ENCODE measurements at places on chromosomes 3 and 15. TPM values are rescaled to one million over a fixed set of nuclear protein-coding genes. Genes with fewer than 3 reads are reported as not detected.

The GP9 gene
- not detected for total RNA-seq

The SLC28A1 gene
- total RNA-seq: not detected

The ROPN1 gene
- total RNA-seq: not detected

The DPPA2 gene
- not detected for total RNA-seq

The XCR1 gene
- total RNA-seq: not detected

The C3orf85 gene
- total RNA-seq: not detected

GRCh38 chr3:117545484-117545883, 835.9 kb downstream of the TUSC7 start:
- no peaks in the 10 kb centered on the region for H3K36me3 ChIP-seq
- no peak overlapping the region for H3K4me3 ChIP-seq
- no peak overlapping the region for H3K27ac ChIP-seq
- H3K27me3 ChIP-seq: no peaks in the 10 kb centered on the region
- DNase-seq: no peak

DNA sequence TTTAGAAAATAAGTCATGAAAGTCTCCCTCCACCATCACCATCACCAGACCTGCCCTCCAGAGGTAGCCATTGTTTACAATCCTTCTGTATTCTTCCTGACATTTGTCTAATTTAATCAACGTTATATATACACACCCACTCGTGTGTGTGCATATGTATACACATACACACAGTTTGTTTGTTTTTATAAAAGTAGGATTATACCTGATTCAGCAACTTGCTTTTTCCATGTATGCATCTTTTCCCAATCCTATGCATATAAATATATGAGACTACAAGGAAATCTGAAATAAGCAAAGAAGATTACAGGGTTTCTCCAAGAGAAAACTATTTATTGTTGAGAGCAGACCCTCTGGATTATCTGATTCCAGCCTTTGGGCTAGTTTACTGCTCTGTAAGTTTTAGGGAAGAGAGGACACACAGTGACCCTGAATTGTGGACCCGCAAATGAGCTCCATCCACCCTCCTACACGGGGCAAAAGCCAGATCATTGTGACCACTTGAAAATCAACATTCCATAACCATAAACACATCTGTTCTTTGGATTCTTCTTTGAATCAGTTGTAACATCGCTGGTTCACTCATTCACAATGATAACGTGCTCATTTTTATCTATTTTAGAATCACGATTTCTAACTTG, 104.3 kb downstream of the CPN2 start:
- peaks cover 11% of the 10 kb centered on the region for H3K4me1 ChIP-seq
- H3K27ac ChIP-seq: no peak overlapping the region
- H3K36me3 ChIP-seq: no peaks in the 10 kb centered on the region
- no peak overlapping the region for H3K4me3 ChIP-seq

GRCh38 chr3:187858711-187859110, 113.4 kb upstream of the BCL6 start:
- H3K4me3 ChIP-seq: no peak overlapping the region
- H3K27me3 ChIP-seq: no peaks in the 10 kb centered on the region
- H3K27ac ChIP-seq: no peak overlapping the region
- no peaks in the 10 kb centered on the region for H3K4me1 ChIP-seq

DNA sequence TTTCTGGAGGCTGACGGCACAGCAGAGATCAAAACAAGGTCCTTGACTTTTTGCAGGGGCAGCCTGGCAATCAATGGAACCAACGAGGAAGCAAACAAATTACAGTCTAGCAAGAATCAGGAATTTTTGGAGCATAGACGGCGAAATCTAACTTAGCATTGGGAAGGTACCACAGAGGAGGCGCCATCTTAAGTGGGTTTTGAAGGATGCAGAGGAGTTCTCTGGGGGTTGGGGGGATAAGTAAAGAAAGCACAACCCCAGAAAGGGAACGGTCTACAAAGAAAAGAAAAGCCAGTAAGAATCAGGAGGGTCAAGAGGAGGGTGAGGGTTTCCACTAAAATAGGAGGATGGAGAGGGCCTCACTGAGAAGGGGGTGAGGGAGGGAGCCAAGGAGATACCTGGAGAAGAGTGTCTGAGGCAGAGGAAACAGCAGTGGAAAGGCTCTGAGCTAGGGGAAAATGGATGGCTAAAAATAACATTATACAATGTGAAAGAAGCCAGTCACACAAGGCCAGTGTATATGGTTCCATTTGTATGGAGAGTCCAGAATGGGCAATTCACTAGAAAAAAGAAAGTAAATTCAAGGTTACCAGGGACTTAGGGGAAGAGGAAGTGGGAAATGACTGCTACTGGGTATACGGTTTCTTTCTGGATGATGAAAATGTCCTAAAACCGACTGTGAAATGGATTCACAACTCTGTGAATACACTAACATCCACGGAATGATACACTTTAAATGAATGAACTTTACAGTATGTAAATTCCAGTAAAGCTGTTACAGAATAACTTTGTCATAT, 25.2 kb upstream of the IQSEC1 start:
- no peaks in the 10 kb centered on the region for H3K4me1 ChIP-seq
- H3K4me3 ChIP-seq: no peak overlapping the region
- no peaks in the 10 kb centered on the region for H3K27me3 ChIP-seq
- no peak for DNase-seq
- no peak overlapping the region for H3K27ac ChIP-seq
- no peaks in the 10 kb centered on the region for H3K36me3 ChIP-seq
